ENCODE measurements at places on chromosomes 6 and 20.

GRCh38 chr6:137910424-137910834 lies 43.4 kb downstream of the TNFAIP3 start:
- no peak for DNase-seq

GRCh38 chr20:57618091-57618763 lies 2.0 kb downstream of the ZBP1 start:
- DNase-seq = peak; percentile 92

- no peak for DNase-seq
Measured at GRCh38 chr20:44970243-44970757, 4.0 kb downstream of the STK4 start.

GRCh38 chr20:14902432-14903089 lies 565.1 kb upstream of the FLRT3 start:
- DNase-seq = no peak

GRCh38 chr20:1912053-1912452 lies 16.8 kb downstream of the SIRPA start:
- DNase-seq = no peak

DNA sequence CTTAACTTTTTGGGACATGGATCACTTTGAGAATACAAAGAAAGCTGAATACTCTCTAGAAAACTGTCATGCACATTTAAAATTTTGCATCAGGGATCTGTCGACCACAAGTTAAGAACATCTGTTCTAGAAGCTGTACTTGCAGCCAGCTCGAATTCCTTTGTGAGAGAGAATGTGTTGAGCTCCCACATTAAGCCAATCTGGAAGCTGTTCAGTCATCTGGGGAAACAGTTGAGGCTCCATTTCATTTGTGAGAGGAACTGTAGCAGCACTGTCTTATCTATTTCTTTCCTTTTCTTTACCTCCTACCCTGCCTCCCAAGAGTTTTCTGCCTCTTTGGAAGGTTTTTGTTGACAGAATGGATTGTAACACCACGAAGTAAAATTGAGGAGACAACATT lies 50.8 kb downstream of the KAT14 start:
- DNase-seq = no peak
